Activated T-helper 2 cell treated with anti-CD3 and anti-CD28 coated beads, Interferon-gamma antibody, Interleukin-2, Interleukin-4, amounts not matched to agents 10 μg/mL and 5 μg/mL and 100 μg/mL, durations not matched to agents 14 hours and 24 hours and 36 hours (primary cell): ENCODE measurements at places on chromosomes 3 and 15.

DNA sequence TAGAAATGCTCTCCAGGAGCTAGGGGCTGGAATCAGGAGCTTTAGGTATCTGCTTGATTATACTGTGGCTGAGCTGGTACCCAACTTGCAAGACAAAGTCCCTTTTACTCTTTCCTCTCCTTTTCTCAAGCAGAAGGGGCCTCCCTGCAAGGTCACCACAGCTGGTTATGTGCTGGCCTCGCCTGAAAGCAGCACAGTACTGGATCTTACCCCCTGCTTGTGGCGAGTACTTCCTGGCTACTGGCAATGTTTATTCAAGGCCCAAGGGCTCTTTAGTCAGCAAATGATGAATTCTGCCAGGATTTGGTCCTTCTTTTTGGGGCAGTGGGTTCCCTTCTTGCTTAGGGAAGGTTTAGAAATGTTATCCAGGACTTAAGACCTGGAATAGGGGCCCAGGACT is 234.6 kb downstream of the RAP2B start:
- H3K27me3 ChIP-seq: no peaks in the 10 kb centered on the region
- DNase-seq: no peak
- H3K4me3 ChIP-seq: no peak overlapping the region

GRCh38 chr3:108090049-108090700 is 656 bp downstream of the CD47 start:
- peak overlapping the region; percentile 100 for H3K27ac ChIP-seq
- H3K27me3 ChIP-seq: peaks cover 2% of the 10 kb centered on the region
- peaks cover 29% of the 10 kb centered on the region for H3K4me1 ChIP-seq
- peak; percentile 47 for DNase-seq
- H3K36me3 ChIP-seq: peaks cover 31% of the 10 kb centered on the region

GRCh38 chr3:4478261-4478660 is 11.2 kb upstream of the SUMF1 start:
- H3K4me1 ChIP-seq: peaks cover 5% of the 10 kb centered on the region
- DNase-seq: no peak
- H3K36me3 ChIP-seq: no peaks in the 10 kb centered on the region
- peaks cover 4% of the 10 kb centered on the region for H3K27me3 ChIP-seq
- no peak overlapping the region for H3K27ac ChIP-seq

DNA sequence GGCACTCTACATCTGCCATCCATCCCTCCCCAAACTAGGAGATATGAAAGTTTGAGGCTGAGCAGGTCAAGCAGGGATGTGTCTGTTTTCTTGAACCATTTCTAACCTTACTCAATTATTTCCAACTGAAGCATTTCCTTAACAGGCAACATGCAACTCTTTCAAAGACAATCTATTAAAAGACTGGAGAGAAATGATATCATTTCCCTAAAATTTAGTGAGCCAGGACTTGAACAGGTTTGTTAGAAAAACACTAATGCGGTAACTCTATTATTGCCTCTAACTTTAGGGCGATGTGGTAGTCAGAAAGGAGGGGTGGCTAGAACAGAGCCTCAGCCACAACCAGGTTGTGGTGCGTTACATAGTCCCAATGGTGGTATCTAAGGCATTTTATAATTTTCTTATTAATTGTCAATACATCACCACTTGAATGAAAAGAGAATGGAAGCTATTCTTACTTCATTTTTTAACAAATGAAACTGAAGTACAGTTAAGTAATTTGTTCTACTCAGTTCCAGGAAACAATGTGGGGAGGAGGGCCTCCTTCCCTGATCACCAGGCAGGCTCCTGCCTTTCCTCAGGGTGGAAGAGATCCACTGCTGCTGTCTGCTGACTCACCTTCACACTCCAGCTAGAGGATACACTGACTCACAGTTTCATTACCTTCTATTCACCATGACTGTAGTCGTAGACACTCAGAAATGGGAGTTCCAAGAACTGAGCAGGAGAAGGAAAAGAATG is 22.8 kb downstream of the MYO1E start:
- peak overlapping the region; percentile 27 for H3K4me3 ChIP-seq
- peaks cover 3% of the 10 kb centered on the region for H3K36me3 ChIP-seq
- peak overlapping the region; percentile 51 for H3K27ac ChIP-seq
- DNase-seq: no peak
- H3K4me1 ChIP-seq: peaks cover 38% of the 10 kb centered on the region
- H3K27me3 ChIP-seq: peaks cover 6% of the 10 kb centered on the region

DNA sequence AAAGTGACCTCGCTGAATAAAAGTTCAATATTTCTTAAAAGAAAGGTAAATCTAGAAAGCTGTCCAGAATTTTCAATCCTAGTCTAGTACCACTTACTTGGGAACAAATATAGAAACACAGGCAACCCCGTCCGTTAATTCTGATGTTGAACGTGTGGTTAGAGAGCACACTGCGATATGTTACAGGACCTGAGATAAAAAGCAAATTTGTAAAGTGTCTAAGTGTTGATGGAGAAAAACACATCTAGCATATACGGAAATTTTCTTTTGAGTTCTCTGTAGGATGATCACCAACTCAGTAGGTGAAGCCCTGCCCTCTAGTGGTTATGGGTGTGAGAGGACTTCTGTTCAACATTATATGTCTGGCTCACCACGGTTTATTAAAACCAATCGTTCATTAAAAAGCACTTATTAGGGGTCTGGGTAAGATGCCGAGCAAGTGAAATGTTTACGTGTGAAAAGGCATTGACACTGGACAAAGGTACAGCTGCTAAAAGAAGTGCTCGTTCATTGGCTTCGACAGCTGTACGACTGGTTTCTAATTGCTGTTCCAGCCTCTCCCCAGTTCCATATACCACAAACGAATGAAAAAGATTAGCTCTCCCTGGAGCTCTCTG is 1.0 kb upstream of the ATP2C1 start:
- no peaks in the 10 kb centered on the region for H3K27me3 ChIP-seq
- peak overlapping the region; percentile 93 for H3K4me3 ChIP-seq
- H3K4me1 ChIP-seq: peaks cover 35% of the 10 kb centered on the region
- DNase-seq: peak; percentile 56
- H3K27ac ChIP-seq: peak overlapping the region; percentile 97
- peaks cover 9% of the 10 kb centered on the region for H3K36me3 ChIP-seq
